Activated naive CD4-positive, alpha-beta T cell treated with anti-CD3 and anti-CD28 coated beads for 36 hours (primary cell): ENCODE measurements at places on chromosomes 3 and 15. TPM values are rescaled to one million over a fixed set of nuclear protein-coding genes. Genes with fewer than 3 reads are reported as not detected.

- DNase-seq = no peak
These were observed 58.2 kb downstream of the SLC6A1 start for GRCh38 chr3:11050666-11051323.

RAB8B gene
- total RNA-seq = 91.5 TPM

DNA sequence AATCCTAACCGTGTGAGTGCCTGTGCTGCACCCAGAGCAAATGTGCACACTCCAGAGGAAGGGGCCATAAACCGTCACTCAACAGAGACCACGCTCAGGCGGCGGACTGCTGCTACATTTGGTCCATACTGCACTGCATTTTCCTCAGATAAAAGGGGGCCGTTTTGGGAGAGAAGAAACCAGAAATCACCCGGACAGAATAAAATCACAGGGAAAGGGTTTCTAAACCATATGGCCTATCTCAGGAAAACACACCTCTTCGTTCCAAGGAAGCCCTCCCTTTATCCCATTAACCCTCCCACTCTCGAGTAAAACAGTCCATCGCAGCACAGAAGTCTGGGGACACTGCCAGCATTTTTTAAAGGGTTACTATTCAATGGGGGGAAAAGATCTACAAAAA is 7.6 kb downstream of the IL17RD start:
- no peak for DNase-seq

SAMD7 gene
- not detected for total RNA-seq

SCAMP2 gene
- 60.6 TPM for total RNA-seq

CD200R1 gene
- total RNA-seq = 1.1 TPM

- no peak for DNase-seq
These were observed 29.9 kb downstream of the CLDN11 start for GRCh38 chr3:170448584-170448983.

- peak; percentile 56 for DNase-seq
These were observed 364.9 kb upstream of the DPPA4 start for GRCh38 chr3:109702252-109702651.

CYP1A2 gene
- not detected for total RNA-seq

CDAN1 gene
- total RNA-seq = 19.9 TPM

DNA sequence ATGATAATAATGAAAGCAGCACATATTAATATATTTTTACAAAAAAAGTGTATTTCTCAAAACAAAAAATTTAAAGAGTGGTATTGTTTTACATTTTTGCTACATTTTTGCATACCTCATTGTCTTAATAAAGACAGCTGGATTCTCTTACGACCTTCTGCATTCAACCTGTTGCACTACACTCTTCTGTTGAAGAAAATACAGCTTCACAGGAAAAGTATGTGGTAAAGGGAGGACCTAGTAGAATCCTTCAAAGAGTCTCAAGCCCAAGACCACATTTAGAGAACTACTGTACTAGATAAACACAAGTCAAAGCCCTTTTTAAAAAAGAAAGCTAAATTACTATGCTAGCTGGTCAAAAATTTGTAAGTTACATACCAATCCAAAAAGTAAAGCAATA is 7.9 kb downstream of the ZNF280D start:
- no peak for DNase-seq
